ENCODE measurements at places on chromosomes 6 and 20. TPM values are rescaled to one million over a fixed set of nuclear protein-coding genes. Genes with fewer than 3 reads are reported as not detected.

CTAGE9 gene
- not detected for total RNA-seq

STMND1 gene
- not detected for total RNA-seq

MOCS1 gene
- not detected for total RNA-seq

PLCB4 gene
- total RNA-seq, result not detected

TFEB gene
- total RNA-seq, result 14.9 TPM

RNF217 gene
- total RNA-seq, result 1.1 TPM

All from activated CD4-positive, alpha-beta memory T cell treated with anti-CD3 and anti-CD28 coated beads, Interleukin-2, amount 10 ng/mL, durations not matched to agents 7 days and 5 days (primary cell).